ENCODE measurements at places on chromosomes 13 and 19. TPM values are rescaled to one million over a fixed set of nuclear protein-coding genes. Genes with fewer than 3 reads are reported as not detected.
A peak's percentile ranks its signal among the peaks of the same experiment; 100 is the strongest.

DNA sequence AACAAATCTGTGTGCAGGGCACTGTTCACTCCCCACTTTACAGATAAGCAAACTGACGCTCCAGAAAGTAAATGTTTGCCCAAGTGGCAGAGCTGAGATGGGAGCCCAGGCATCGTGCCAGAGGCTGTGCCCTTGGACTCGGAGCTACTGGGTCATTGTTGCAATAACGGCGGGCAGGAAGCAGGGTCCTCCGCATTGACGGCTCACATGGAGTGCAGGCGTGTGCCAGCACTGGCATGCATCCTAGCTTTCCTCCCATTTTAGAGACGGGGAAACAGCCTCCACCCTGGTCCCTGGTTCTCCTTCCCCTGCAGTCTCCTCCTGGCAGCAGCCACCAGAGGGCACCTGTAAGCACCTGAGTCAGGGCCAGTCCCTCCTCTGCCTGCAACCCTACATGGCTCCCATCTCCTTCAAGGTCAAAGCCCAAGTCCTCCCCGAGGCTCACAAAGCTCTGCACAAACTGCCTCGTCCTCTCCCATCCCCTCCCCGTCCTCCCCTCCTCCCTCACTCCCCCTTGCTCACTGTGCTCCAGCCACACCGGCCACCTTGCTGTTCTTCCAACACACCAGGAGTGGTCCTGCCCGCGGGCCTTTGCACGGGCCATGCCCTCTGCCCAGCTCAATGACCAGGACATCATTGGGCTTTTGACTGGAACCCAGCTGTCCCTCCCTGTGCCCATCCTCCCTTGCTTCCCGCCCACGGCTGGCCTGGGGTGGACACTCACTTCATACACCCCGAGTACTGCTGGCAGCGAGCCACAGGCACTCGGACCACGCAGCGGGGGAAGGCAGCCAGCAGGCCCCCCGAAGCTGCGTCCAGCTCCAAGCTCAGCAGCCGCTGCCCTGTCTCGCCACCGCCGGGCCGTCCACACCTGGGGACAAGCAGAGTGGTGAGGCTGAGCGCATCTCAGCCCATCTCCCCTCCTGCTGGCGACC lies 7.7 kb upstream of the LRG1 start:
- peak; percentile 56 for DNase-seq

GRCh38 chr13:32956595-32956933 lies 59.7 kb upstream of the KL start:
- DNase-seq: no peak

GRCh38 chr13:41791056-41791455 lies 169.9 kb downstream of the VWA8 start:
- DNase-seq: no peak

DNA sequence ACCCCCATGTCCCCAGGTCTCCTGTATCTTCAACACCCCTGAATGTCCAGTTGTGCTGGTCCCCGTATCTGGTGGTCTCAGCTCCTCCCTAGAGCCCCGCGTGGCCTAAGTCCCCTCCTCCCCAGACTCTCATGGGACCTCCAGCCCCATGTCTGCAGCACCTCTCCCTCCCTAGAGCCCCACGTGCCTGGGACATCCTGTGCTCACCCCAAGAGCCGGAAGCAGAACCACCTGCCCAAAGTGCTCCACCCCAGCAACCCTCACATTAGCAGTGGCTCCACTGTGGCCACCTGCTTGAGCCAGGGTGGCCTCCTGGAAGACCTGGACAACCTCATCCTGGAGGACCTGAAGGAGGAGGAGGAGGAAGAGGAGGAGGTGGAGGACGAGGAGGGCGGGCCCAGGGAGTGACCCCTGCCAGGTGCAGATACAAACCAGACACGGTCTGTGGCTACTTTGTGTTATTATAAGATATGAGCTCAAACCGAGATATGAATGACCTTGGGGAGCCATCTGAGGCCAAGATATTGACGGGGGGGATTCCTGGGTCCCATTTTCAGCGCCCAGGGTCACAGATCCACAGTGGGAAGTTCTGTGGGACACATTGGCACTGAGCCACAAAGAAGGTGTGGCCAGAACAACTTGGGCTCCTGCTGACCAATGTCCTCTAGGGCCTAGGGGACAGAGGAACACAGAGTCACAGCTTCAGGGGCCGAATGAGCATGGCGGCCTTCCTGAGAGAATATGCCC lies 6.0 kb downstream of the SHFL start:
- DNase-seq: no peak

- peak; percentile 99 for DNase-seq
Observed at GRCh38 chr19:12162882-12163806, at the start of gene ZNF136. TSS of gene ZNF136 (plus strand) at chr19:12163096. CDS start at chr19:12163204, 108 bp downstream.

GRCh38 chr13:21911646-21912298 lies 240.9 kb downstream of the FGF9 start:
- DNase-seq: no peak

GRCh38 chr13:41546372-41547190 lies 89.2 kb downstream of the RGCC start:
- DNase-seq: peak; percentile 58

DNA sequence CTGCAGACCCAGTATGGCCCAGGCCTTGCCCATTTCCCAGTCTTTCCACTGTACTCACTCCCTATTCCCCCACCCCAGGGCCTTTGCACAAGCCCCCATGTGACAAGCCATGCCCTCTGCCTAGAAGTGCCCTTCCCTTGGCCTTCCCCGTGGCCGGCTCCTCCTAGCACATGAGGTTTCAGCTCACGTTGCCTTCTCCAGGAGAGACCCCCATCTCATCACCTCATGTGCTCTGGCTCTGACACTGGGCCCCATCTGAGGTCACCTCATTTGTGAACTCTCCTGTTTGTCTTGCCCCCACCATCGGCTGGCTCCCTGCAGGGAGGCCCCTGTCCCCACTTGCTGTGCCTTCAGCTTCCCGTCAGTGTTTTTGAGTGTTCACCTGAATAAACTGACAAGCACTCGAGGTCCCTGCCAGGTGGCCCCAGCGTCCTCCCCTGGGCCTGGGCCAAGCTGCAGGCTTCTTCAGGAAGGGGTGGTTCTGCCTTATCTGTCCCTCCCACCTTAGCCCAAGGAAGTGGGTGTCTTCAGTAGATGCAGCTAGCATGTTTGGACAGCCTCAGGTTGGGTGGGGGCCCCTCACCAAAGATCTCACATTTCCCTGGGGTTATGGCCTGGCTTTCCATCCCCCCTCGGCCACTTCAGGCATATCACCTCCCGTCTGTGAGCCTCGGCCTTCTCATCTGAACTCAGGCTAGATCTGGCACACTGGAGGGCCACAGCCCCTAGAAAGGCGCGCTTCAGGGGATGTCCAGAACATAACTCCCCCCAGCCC lies 3.8 kb upstream of the SLC25A42 start:
- DNase-seq: no peak

DNA sequence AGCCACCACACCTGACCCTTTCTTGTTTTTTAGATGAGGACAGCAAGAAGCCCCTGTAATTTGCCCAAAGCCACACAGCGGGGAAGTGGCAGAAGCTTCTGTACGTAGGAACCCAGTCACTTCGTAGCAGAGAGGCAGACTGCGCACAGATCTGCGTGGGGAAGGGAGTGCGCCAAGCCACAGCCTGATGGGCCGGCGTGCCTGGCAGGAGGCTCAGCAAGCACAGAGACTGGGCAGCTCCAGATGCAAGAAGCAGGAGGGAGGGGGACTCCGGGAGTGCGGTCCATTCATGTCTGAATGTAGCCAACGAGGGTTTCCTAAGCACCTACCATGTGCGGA lies 347 bp upstream of the TJP3 start:
- DNase-seq: no peak

GRCh38 chr19:4206818-4207484 lies 22.4 kb upstream of the EBI3 start:
- no peak for DNase-seq

The LILRB5 gene
- total RNA-seq: not detected

The TRIM28 gene
- 483 TPM for total RNA-seq
